NCI-H69 (cell line): ENCODE measurements at places on chromosomes 1 and 21.

GRCh38 chr1:27478098-27478497, 11.9 kb downstream of the WASF2 start:
- DNase-seq = no peak

DNA sequence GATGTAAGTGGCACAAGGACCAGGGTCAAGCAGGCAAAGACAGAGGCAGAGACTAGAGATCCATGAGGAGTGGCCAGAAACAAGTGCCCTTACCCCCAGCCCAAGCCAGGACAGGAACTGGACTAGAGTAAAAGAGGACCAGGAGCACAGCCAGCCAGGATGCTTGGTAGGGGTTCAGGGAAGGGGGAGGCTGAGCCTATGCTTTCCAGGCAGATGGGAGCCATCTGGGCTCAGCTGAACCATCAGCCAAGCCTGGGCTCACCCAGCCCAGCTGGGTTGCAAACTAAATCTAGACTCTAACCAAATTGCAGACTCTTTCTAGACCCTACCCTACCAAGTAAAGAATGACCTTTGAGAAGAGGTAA, 15.2 kb downstream of the PDZK1IP1 start:
- no peak for DNase-seq

- no peak for DNase-seq
Observed at GRCh38 chr1:182149411-182149965, 88.0 kb upstream of the ZNF648 start.

DNA sequence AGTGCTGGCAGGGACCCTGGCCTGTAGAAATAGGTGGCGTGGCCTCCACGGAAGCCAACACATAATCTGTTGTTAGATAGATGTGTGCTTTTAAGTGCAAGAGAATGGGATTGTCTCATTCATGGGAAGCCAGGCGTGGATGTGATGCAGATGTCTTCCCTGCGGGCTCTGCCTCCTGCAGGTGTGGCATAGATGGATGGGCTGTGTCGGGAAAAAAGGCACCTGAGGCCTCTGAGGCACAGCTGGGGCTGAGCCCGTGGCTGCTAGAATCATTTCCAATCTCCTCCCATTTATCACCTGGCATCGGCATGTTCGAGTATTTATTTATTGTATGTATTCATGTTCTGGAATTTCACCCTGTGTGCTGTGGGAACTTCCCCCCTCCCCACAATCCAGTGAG, 353.4 kb upstream of the AJAP1 start:
- peak; percentile 0 for DNase-seq
